SHP77 (cell line): ENCODE measurements at places on chromosomes 12 and 14.

GRCh38 chr12:115320967-115321366, 637.0 kb upstream of the TBX3 start:
- DNase-seq, result no peak

DNA sequence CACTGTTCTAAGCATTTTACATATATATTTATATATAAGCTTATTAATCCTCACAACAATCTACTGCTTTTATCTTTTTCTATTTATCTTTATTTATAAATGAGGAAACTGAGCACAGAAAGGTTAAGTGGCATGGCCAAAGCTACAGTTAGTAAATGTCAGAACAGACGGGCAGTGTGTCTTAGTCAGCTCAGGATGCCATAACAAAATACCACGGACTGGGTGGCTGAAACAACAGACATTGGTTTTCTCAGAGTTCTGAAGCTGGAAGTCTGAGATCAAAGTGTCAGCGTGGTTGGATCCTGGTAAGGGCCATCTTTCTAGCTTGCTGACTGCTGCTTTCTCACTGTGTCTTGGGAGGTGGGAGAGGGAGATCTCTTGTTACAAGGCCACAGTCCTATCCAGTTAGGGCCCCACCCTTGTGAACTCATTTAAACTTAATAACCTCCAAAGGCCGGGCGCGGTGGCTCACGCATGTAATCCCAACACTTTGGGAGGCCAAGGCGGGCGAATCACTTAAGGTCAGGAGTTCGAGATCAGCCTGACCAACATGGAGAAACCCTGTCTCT, 19.8 kb downstream of the RPGRIP1 start:
- DNase-seq, result no peak

DNA sequence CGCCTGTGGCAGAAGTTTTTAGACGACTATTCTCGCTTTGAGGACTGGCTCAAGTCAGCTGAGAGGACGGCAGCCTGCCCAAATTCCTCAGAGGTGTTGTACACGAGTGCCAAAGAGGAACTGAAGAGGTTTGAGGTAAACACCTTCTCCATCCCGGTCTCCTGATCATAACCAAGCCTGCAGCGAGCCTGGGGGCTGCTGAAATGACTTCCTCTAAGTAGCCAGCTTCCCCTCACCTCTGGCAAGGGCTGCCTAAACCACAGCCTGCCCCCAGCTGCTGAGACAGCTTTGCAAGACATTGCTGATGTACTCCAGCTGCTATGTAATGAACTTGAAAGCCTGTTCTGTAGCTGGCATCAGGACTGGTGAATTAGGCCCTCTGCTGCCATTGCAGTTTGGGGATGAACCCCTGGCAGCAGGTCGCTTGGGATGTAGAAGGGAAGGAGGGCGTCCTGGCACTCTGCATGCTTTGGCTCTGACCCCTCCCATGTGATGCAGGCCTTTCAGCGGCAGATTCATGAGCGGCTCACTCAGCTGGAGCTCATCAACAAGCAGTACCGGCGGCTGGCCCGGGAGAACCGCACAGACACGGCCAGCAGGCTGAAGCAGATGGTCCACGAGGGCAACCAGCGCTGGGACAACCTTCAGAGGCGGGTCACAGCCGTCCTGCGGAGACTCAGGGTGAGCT, 84.6 kb downstream of the ESR2 start:
- DNase-seq, result no peak

DNA sequence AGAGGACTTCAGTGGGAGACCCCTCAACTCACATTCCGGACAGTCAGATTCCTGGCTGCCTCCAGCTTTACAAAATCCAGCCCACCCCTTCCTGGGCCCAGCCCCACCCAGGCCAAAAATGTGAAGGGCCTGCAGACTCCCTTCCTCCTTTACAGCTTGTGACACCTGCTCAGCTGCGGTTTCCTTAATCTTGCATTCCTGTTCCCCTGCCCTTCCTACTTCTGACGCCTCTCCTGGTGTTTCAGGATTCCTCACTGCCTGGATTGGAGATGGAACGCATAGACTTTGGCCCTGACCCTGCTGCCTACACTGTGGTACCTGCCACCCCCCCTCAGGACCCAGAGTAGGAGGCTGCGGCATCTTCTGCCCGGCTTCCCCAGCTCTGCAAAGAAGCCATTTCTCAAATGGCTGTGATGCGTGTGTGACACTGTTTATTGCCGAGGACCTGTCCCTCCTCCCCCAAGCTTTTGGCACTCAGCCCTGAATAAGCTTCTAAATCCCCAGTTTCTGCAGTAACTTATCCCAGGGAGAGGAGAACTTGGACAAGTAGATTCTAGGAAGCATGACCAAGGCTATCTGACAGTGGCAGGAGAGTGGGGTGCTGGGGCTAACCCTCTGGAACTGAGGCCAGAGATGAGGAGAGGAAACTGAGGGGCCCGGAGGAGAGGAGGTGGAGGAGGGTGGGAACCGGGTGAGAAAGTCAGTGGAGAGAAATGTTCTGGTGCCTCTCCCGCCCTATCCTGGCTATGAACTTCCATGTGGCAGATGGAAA, 24.9 kb upstream of the BCDIN3D start:
- no peak for DNase-seq

GRCh38 chr14:104142136-104142945, 4.0 kb downstream of the KIF26A start:
- no peak for DNase-seq

GRCh38 chr12:45112306-45112705, 61.4 kb upstream of the DBX2 start:
- no peak for DNase-seq

- no peak for DNase-seq
Measured at GRCh38 chr12:123083661-123084571, 67.0 kb downstream of the PITPNM2 start.

GRCh38 chr12:131783915-131784541, 44.2 kb upstream of the MMP17 start:
- no peak for DNase-seq

DNA sequence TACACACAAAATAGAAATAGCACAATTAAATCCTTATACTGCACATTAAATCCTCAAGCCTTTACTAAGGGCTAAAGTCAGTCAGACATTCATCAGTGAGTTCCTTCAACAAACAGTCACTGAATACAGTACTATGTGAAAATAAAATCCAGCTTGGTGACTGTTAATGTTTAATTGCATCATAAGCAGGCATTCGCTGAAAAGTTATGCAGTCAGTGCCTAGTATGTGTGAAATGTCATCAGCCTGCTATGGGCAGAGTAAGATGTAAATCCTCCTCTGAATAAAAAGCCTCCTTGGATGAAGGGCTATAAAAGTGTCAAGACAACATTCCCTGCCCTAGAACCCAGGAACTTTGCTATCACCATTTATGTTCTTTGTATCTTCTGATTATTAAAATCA, 116.4 kb downstream of the PRICKLE1 start:
- DNase-seq, result no peak

DNA sequence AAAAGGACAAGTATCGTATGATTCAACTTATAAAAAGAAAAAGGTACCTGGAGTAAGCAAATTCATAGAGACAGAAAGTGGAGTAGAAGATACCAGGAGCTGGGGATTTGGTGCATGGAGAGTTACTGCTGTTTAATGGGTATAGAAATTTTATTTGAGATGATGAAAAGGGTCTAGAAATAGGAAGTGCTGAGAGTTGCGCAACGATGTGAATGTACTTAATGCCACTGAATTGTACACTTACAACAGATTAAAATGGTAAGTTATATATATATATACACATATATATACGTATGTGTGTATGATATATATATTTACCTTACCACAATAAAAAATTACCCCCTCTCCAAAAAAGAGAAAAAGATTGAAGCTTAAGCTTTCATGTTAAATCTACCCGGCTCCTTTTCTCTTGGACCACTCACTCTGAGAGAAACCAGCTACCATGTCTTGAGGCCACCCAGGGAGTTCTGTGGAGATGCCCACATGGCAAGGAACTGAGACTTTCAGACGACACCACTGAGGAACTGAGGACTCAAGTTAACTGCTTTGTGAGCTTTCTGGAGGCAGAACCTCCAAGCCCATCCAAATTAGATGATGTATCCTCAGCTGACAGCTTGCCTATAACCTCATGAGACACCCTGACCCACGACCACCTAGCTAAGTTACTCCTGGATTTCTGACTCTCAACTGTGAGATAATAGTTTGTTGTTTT, 130.0 kb upstream of the BTG1 start:
- DNase-seq, result no peak
